ENCODE measurements at places on chromosomes 12 and 14. TPM values are rescaled to one million over a fixed set of nuclear protein-coding genes. Genes with fewer than 3 reads are reported as not detected.

KLHDC1 gene
- 0.30 TPM for total RNA-seq

KRT5 gene
- 0.17 TPM for total RNA-seq

IFNG gene
- total RNA-seq = not detected

SLC24A4 gene
- total RNA-seq = not detected

FANCM gene
- total RNA-seq = 6.6 TPM

NEUROD4 gene
- not detected for total RNA-seq

ZNF10 gene
- total RNA-seq = 2.1 TPM

MPHOSPH9 gene
- 62.4 TPM for total RNA-seq

FGD6 gene
- total RNA-seq = 2.5 TPM

RECQL gene
- total RNA-seq = 69.6 TPM

CLEC1B gene
- total RNA-seq = not detected

MED13L gene
- total RNA-seq = 23.0 TPM

TAS2R42 gene
- total RNA-seq = not detected

NXPH4 gene
- total RNA-seq = 1.5 TPM

POMT2 gene
- total RNA-seq = 13.1 TPM

PLBD1 gene
- 2.5 TPM for total RNA-seq

SAV1 gene
- 19.9 TPM for total RNA-seq

VASH1 gene
- total RNA-seq = 4.0 TPM

CLEC4C gene
- total RNA-seq = not detected

ZDHHC22 gene
- not detected for total RNA-seq

IGFBP6 gene
- 632 TPM for total RNA-seq

STXBP6 gene
- total RNA-seq = 15.8 TPM

PNMA1 gene
- 17.5 TPM for total RNA-seq

C12orf54 gene
- not detected for total RNA-seq

KRT71 gene
- total RNA-seq = not detected

KRT3 gene
- total RNA-seq = not detected

TMEM30B gene
- total RNA-seq = 2.7 TPM

CCDC88C gene
- total RNA-seq = 0.67 TPM

TRAFD1 gene
- total RNA-seq = 37.7 TPM

ZFYVE1 gene
- total RNA-seq = 10.6 TPM

PRH2 gene
- total RNA-seq = 0.30 TPM

PAH gene
- total RNA-seq = not detected

PTPN21 gene
- 5.5 TPM for total RNA-seq

GLIPR1L2 gene
- total RNA-seq = 0.15 TPM

RASSF8 gene
- 12.9 TPM for total RNA-seq

RIPK3 gene
- 0.84 TPM for total RNA-seq

FOXN4 gene
- total RNA-seq = not detected

OR6C2 gene
- total RNA-seq = not detected

INHBC gene
- total RNA-seq = not detected

IRAK4 gene
- total RNA-seq = 14.9 TPM

DNAI7 gene
- 0.17 TPM for total RNA-seq

SERPINA10 gene
- not detected for total RNA-seq

LPAR5 gene
- total RNA-seq = not detected

GUCY2C gene
- total RNA-seq = not detected

GAS2L3 gene
- total RNA-seq = 27.6 TPM

KRT85 gene
- not detected for total RNA-seq

MLF2 gene
- total RNA-seq = 236 TPM

CEBPE gene
- total RNA-seq = not detected

SLCO1B1 gene
- total RNA-seq = not detected

CCDC38 gene
- not detected for total RNA-seq
